AML-193 (cell line): ENCODE measurements at places on chromosomes 7 and 10.

DNA sequence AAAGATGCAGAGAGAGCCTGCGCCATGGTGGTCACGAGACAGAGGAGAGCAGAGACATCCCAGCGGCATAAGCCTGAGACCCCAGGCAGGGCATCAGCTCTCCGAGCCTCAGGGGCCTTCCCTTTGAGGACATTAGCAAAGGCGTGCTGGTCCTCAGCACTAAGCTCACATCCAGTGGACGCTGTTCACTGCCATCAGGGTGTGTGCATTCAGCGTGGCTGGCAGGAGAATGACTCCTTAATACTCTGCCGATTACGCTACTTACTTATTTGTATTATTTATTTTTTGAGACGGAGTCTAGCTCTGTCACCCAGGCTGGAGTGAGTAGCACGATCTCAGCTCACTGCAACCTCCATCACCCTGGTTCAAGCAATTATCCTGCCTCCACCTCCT, 290.2 kb downstream of the KLF6 start:
- DNase-seq: no peak

DNA sequence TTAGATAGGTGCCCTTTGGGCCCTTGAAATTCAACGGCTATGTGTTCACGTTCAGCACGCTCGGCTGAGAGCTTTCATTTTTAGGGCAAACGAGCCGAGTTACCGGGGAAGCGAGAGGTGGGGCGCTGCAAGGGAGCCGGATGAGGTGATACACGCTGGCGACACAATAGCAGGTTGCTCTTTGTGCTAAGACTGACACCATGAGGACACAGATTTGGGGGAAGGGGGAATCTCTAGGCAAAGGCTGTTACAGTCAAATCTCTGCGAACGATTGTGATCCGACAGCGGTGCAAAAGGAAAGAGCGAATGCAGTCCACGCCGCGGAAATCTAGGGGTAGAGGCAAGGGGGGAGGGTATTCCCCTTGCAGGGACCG, 667 bp downstream of the KLLN start:
- no peak for DNase-seq

DNA sequence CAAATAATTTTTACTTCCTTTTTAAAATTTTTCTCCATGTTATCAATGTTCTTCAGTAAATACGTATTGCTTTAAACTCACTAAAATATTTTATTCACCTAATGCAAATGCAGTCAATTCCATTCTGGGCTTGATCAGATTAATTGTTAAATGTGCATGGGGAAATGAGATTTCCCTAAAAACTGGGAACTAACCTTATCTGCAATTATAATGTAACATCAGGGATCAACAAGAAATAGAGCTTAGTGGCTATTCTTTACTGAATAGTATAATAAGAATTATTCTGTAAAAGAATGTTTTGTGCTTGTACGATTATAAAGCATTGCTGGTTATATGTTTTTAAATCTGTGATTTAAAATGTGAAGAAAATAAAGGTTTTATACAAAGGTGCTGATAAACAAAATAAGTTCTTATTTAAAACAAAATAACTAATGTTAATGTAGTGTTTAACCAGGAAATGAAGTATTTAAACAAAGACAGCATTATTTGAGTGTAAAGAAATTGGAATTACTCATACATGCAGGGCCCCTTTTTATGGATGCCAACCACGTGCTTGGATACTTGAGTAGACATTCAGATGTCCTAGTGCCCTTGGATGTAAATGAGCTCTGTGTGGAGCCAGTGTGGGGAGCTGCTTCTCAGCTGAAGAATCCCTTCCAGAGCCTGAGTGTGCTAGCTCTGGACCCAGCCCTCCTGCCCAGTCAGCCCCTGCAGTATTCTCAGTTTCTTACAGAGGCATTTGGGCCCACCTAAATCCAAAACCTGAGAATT, 84.2 kb downstream of the REEP3 start:
- no peak for DNase-seq

- no peak for DNase-seq
Measured at GRCh38 chr10:106078895-106079576, 1085.5 kb downstream of the SORCS1 start.

DNA sequence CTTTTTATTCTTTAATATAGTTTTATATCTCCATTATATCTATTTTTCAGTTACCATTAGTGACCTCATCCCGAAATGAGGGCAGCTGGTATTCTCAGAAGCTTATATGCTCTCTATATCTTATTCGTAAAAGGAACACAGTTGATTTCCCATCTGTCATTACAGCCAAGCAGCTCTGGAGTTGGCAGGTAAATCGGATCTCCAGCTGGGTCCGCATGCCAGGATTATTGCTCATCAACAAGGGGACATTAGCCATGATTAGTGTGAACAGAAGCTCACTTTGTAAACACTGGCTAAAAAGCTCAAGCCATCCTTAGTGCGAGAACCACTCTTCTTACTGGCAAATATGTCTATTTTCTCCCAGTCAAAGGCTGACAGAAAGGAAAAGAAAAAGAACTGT, 180.3 kb downstream of the NPSR1 start:
- no peak for DNase-seq
